ENCODE measurements at places on chromosomes 16 and 17.

DNA sequence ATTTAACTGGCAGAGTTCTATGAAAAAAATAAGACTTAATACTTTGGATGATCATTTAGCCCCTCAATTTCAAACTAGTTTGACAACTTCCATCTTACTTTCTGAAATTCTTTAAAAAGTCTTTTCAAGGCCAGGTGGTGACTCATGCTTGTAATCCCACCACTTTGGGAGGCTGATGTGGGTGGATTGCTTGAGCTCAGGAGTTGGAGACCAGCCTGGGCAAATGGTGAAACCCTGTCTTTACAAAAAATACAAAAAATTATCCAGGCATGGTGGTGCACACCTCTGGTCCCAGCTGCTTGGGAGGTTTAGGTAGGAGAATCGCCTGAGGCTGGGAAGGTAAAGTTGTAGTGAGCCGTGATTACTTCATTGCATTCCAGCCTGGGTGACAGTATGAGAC is 154.4 kb downstream of the TANC2 start:
- no peak for DNase-seq

DNA sequence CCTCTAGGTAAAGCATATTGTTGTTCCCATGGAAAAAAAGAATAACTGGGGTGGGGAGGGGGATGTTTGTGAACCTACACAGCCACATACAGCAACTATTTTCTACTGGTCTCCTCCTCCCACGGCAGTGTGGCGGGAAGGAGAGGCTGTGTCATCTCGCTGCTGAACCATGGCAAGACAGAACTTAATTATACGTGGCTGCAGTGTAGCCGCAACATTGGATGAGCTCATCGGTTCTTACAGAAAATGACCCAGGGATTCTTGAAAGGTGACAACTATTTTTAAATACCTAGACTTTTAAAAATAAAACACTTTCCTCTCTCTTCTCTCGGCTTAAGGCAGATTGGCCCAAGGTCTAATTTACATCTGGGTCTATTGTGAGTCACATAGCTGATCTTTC is 19.8 kb upstream of the TEKT3 start:
- no peak for DNase-seq

- no peak for DNase-seq
Observed at GRCh38 chr16:31148281-31148728, 1.6 kb downstream of the PRSS36 start.

DNA sequence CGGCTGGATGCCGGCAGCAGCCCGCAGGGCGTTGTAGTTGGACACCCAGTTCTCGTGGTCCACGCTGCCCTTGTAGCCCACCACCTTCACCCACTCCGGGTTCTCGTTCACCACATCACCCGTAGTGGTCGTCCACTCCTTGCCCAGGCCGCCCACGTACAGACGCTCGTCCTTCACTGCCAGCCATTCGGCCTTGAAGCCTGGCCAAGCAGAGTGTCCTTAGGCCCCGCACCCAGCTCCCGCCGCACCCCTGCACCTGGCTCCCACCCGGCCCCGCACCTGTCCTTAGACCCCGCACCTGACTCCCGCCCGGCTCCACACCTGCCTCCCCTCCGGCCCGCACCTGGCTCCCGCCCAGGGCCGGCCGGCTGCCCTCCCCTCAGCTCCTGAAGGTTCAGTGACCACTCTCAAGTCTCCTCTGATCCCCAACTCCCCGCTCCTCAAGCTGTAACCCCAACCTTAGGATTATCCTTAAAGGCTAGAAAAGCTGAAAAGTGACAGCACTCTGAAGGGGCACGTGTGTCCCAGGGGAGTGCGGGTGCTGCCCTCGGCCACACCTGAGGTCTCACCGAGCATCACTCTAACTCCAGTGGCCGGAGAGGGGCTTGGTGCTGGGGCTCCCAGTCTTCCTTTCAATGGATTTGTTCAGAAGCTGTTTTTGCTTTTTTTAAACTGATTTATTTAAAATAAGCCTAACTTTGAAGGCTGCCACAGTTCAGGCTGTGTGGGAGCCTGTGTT is 14.4 kb downstream of the CANT1 start:
- DNase-seq, result no peak

- no peak for DNase-seq
Observed at GRCh38 chr17:73947281-73947965, 256.1 kb upstream of the RPL38 start.
